ENCODE measurements at places on chromosomes 11 and 22.
A peak's percentile ranks its signal among the peaks of the same experiment; 100 is the strongest.

- no peak for DNase-seq
Measured at GRCh38 chr11:26025676-26026075, 306.3 kb upstream of the ANO3 start.

DNA sequence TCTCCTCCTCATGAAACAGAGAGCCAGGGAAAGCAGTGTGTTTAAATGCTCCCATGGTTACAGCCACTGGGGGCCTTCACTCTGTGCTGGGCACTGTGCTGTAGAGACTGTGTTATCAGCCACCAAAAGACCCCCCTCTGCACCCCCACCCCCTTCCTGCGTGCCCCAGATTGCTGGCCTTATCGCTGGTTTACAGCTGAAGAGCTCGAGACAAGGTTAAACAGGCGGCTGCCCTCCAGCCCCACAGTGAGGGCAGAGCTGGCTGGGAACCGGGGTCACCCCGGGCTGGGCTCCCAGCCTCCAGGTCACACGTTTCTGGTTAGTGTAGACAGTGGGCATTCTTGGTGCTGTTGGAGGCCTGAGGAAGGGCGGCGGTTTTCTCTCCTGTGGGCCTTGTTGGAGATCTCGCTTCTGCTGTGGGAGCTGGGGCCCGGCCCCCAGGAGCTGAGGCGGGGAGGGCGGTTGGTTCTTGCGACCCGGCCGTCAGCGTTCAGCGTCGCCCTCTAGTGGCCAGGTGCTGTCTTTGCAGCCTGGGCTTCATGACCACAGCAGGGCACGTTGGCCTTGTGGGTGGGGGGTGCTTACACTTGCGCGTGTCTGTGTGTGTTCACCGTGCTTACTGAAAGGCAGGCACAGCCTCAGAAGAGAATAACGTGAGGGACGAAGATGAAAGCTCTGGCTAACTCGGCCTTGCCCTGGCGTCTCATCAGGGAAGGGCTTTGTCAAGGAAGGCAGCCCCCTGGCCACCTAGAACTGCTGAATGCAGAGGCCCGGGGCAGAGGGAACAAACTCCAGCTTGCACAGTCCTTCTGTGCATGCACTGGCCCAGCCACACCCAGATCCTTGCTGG, 40.8 kb downstream of the TBC1D22A start:
- peak; percentile 80 for DNase-seq

DNA sequence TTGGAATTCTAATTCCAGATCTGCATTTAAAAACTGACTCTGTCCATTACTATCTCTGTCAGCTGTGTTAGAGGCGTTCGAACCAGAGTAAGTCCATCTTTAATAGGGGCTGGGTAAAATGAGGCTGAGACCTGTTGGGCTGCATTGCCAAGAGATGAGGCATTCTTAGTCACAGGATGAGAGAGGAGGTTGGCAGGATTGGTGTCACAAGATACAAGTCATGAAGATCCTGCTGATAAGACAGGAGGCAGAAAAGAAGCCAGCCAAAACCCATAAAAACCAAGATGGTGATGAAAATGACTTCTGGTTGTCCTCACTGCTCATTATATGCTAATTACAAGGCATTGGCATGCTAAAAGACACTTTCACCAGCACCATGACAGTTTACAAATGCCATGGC, 356.3 kb upstream of the ISX start:
- no peak for DNase-seq

GRCh38 chr22:20283674-20284066, 15.6 kb upstream of the RTN4R start:
- DNase-seq: no peak

GRCh38 chr22:47994601-47995263, 1232.3 kb downstream of the TBC1D22A start:
- DNase-seq: no peak

GRCh38 chr22:27523711-27524110, 277.8 kb downstream of the MN1 start:
- no peak for DNase-seq

- DNase-seq: no peak
Measured at GRCh38 chr11:100769165-100769564, 82.1 kb downstream of the ARHGAP42 start.

DNA sequence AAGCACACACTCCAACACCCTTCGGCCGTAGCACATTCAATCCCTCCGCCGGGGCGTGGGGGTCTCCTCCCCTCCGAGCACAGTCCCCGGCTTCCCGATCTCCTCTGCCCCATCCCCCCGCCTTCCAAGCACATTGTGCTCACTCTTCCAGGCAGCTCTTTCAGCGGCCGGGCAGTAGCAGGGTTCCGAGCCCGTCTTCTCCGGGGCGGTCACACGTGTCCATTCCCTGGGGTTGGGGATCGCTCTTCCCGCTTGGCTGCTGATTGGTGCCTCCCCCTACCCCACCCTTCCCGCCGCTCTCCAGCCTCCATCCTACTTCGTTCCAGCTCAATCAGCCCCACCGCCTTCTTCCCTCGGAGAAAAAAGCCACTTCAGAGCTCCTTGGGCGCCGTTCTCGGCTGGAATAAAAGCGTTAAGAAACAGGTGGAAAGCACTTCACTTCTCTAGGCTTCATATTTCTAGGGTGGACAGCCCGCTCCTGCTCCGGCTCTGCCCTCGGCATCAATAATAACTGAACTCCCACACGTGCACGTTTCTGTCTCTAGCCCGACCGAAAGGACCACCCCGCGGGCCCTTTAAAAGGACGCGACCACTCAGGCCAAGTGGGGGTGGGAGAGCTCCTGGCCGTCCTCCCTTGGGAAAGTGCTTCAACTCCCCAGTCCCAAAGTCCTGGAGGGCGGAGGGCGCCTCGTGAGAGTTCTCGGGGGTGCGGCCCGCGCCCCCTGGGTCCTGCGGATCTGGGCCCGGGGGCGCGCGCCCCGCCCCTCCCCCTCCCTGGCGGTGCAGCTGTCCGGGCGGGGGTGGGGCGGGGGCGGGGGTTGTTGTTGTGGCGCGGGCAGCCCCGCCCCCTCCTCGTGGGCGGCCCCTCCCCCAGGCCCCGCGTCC, 464 bp upstream of the CECR2 start:
- DNase-seq: no peak

DNA sequence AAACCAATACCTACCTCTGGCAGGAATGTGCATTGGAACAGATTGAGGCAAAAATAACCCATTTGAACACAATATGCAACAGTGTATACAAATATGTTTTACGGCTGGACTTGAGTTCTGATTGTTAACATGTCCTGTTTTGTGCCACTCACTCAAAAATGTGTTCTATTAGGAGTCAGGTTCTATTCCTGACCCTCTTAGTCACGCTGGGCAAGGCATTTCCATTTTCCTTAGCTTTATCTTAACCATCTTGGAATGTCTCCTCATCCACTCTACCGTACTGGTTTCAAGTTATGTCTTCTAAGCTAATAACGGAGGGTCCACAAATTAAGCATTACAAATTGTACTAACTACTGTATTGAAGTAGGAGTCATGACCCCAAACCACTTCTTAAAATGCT, 78.6 kb downstream of the MAML2 start:
- DNase-seq: no peak

- DNase-seq: no peak
Measured at GRCh38 chr22:30246814-30247376, 336 bp upstream of the LIF start.

DNA sequence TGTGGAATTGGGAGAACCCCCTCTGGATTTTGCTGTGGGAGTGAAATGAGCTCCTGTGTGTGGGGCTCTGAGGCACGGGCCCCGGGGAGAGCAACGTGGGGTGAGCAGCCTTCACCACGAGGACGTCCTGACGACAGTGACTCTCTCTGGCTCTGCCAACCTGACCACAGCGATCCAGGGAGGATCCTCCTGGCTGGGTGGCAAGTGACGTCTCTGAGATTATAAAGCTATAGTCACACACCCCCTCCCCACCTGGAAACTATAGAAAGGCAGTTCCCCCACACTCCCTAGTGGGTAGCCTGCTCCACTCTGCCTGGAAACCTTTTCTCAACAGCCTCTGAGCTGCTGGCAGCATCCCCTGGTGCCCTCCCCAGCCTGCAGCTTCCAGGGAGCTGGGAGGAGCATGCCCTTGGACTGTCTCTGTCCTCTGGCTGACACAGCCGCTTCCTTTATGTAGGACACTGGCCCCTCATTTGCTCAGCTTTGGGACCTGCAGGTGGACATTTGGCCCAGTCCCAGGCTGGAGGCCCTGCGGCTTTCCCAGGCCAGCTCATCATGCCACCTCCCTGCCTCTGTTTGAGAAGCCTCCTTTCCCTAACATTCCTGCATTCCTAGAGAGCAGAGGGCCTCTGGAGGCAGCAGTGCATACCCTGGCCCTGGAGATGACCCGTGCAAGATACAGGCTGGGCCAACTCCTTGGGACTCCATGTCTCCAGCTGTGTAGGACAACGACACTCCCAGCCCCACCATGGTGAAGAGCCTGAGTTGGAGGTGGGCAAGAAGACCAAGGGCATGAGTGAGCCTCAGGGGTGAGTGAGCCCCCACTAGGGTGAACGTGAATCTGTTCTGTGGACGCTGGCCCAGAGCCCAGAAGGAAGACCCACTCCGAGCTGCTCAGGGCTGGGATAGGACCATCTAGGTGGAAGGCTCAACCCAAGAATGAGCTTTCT, 314.0 kb downstream of the NTM start:
- no peak for DNase-seq

DNA sequence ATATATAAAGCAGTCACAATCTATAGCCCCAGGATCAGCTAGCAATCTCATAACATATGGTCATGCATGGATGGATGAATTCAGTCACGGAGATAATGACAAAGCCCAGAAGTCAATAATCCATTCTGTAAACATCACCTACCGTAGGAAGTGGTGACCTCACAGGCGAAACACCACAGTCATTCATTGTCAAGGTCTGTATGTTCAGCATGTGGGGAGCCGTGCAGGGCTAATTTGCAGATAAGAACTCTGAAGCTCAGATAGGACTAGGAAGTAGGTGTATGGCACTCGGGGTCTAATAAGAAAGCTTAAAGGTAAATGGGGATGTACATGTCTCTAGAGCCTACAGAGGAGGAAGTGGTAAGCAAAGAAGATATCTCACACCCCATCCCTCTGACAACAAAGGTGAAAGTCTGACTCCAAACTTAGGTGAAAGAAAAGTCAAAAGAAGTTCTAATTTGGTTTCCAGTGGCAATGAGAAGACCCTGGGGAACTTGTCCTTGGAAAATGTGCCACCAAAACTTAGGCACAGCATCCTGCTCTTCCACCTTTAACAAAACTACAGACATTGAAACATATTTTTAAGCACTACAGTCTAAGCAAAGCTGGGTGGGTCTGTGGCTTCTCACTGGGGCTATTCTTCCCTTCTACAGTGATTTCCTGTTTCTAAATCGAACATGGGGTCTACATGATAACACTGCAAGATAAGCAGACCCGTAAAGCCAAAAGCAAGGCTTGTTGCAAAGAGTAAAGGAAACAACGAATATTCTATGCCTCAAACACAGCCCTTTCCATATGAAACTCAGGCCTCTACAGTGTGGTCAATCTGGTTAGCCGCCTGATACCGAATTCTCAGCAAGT, 5.2 kb downstream of the CRTAM start:
- peak; percentile 72 for DNase-seq

DNA sequence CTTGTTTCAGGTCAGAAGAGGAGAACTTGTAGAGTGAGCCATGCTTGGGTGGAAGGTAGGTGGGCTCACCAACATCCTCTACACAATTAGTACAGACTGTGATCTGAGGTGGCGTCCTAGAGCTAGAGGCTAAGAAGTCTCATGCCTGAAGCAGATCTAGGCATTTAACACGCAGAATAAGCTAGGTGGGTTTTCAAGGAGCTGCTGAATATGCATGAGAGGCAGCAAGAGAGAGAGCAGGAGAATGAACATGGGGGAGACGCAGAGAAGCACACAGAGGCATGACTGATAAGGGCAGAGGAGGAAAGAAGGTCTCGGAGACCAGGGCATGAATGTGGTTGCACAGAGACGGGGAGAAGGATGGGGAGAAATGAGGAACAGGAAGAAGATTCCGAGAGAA, 36.8 kb upstream of the JAM3 start:
- DNase-seq: no peak

GRCh38 chr22:41401781-41402648, 20.3 kb downstream of the TEF start:
- DNase-seq: no peak
